T-helper 17 cell (primary cell): ENCODE measurements at places on chromosomes 11 and 22.
A peak's percentile ranks its signal among the peaks of the same experiment; 100 is the strongest.

- DNase-seq: no peak
These were observed 125.2 kb upstream of the SPON1 start for GRCh38 chr11:13837286-13837685.

DNA sequence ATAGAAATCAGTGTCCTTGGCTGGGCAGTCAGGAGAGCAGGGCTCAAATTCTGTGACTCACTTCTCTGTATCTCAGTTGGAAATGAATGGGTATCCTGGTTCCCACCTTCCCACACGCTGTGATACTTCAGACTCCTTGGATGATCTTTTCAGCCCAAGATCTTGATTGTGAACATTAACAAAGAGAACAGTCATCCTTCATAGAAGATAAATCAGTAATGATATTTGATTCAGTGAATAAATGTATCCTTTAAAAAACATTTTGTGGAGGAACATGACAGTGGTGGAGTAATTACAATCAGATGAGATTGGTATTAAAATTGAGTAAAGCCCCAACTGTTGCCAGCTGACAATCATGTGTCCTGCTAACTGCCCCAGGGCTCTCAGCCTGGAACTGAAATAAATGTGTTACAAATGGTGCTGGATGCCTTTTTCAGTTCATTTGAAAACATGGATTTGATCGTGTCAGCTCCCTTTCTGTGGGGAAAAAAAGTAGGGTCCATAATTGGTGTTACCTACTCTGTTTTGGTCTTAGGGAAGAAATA is 72.9 kb upstream of the OR5AN1 start:
- DNase-seq: no peak

DNA sequence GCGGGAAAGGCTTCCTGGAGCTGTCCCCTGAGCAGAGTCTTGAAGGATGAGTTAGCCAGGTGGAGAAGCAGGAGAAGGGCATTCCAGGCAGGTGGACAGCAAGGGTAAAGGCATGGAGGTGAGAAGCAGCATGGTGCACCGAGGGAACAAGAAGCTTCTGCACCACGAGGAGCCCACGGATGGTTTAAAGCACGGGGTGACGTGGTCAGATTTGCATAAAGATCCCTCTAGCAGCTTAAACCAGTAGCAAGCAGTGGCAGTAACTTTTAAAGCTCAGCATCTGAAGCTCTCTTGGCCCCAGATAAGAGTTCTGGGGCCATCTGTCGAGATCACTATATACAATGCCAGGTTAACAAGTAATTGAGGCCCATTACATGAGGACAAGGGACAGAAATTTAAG is 36.8 kb downstream of the SERPINH1 start:
- DNase-seq: no peak

DNA sequence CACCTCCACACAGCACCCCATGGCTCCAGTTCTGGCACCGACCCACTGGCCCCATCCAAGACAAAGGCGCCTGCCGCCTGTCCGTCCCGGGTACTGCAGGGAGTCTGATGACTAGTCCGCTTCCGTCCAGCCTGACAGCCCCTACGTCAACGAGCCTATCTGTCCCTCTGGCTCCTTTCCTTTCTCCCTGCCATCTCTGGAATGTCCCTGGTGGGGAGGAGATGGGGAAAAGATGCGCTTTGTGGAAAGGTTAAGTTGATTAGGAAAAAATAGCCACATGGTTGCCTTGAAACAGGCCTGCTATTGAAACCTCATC is 10.4 kb downstream of the PDGFB start:
- no peak for DNase-seq

DNA sequence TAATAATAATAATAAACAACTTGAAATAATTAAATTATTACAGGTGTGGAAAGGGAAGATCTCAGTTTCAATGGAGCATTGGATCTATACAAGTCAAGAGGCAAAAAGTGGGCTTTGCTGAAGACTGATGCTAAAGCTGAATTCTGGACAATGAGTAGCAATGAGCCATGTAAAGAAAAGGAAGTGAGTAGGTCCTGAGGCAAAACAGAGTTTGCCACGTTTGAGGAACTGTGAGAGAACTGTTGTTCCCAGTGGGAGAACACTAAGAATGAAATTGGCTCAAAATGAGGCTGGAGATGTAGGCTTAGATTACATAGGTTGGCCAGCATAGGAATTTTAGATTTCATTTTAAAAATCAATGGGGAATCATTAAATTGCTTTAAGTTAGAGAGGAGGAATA is 33.9 kb upstream of the TEAD1 start:
- DNase-seq: no peak

- DNase-seq: peak; percentile 15
These were observed 25.5 kb downstream of the SCGB1A1 start for GRCh38 chr11:62444236-62444833.

GRCh38 chr22:48744283-48744641 is 1083.4 kb downstream of the BRD1 start:
- DNase-seq: no peak

DNA sequence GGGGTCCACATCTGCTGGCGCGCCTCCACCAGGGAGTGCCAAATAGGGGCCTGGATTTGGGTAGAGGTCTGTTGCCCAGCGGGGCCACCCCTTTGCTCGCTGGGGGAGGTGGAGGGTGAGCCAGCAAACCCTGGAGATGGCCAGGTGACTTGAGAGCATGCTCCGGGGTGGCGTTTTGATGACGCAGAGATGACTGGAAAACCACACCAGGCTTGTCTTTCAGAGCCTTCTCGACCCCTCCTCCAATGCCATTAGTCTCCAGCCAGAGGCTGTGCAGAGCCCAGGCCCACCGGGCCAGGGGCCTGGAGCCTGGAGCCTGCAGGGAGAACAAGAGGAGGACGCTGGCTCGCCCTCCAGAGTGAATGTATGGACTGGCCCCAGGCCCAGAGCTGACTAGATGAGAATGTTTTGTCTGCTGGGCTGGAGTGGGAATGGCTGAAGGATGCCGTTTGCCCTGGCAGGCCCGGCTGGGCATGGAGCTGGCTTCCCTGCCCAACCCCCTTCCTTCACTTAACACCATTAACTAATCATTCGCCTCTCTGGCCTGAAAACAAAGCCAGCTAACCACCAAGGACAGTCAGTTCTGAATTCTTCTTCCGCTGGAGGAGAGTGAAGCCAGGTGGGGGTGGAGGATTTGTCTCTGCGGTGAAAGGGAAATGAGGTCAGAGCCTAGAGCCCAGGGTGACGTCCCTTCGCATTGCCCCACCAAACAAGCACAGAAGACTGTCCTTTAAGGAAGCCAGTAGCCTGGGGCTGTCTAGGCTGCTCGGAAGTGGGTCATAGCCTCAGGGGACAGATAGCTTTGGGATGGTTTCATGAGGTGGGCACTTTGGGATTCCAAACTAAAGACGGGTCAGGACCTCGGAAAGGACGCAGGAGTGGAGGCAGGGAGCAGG is 1.6 kb upstream of the MCAM start:
- DNase-seq: peak; percentile 43

GRCh38 chr11:103220133-103220532 is 110.9 kb downstream of the DYNC2H1 start:
- no peak for DNase-seq

DNA sequence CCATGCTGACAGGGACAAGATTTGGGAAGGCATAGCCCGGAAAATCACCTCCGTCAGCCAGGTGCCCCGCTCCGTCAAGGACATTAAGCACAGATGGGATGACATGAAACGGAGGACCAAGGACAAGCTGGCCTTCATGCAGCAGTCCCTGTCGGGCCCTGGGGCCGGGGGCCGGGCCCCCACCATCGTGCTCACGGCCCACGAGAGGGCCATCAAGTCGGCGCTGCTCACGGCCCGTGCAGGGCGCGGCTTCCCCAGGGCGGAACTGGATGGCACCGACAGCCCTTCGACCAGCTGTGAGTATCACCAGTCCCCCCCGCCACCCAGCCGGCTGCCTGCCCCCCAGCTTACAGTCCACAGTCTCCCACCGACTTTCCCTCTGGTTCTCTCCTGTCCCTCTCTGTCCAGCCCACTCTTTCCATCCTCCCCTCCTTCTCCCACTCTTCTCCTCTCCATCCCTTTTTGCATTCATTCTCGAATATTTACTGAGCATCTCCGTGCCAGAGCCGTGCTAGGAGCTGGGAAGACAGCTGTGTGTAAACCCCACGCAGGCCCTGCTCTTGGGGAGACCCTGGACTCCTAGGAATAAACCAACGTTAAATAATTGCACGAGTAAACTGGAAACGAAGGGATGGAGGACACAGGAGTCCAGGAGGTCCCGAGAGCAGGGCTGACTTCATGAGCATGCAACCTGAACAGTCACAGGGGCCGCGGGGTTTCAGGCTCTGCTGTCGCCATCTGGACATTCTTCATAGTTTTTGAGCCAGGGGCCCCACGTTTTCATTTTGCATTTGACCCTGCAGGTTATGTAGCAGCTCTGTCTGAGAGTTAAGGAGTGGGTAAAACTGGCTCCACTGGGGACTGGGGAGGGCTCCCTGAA is 62.8 kb downstream of the PRDM11 start:
- DNase-seq: no peak
